Frontal cortex (tissue), 4 donors: ENCODE measurements at places on chromosomes 2 and 18.

GRCh38 chr2:42239811-42240210, 70.7 kb downstream of the EML4 start:
- no peak for DNase-seq

DNA sequence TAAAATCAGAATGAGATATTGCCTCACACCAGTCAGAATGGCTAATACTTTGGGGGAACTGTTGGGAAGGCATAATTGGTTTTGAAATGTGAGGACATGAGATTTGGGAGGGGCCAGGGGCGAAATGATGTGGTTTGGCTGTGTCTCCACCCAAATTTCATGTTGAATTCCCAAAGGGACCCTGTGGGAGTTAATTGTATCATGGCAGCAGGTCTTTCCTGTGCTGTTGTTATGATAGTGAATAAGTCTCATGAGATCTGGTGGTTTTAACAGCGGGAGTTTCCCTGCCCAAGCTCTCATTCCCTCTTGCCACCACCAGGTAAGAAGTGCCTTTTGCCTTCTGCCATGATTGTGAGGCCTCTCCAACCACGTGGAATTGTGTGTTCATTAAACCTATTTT, 59.6 kb downstream of the CSRNP3 start:
- DNase-seq = no peak

- no peak for DNase-seq
Observed at GRCh38 chr2:48824116-48824515, 68.6 kb upstream of the LHCGR start.

DNA sequence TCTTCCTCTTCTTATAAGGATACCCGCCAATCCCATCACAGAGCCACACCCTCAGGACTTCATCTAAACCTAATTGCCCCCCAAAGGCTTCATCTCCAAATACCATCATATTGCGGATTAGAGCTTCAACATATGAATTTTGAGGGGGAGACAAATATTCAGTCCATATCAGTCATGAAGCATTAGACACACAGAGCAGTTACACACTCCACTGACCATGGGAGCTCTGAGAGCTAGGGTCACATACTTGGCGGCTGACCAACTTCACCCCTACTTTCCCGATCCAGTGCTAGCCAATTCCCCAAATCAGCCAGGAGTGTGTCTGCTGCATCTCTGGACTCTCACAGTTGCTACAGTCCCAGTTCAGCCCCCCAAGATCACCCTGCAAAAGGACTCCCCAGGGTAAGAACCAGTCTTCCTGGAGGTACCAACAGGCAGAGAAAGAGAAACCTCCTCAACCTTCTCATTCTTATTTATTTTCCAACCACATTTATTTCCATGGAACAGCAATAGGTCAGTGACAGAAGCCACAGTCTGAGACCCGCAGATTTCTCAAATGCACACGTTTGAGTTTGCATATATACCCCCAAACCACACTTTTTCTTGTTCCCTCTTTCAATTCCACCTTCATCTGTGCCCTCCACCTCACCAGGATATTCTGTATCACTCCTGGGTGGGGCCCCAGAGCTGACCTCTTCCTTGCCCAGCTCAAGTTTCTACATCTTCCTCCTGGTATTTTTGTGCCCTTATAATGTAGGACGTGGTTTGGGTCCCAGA, 33.3 kb downstream of the SPP2 start:
- no peak for DNase-seq
